NCI-H526 treated with DMSO at 0.1 percent for 48 hours (cell line): ENCODE measurements at places on chromosomes 3 and 15.
A peak's percentile ranks its signal among the peaks of the same experiment; 100 is the strongest.

DNA sequence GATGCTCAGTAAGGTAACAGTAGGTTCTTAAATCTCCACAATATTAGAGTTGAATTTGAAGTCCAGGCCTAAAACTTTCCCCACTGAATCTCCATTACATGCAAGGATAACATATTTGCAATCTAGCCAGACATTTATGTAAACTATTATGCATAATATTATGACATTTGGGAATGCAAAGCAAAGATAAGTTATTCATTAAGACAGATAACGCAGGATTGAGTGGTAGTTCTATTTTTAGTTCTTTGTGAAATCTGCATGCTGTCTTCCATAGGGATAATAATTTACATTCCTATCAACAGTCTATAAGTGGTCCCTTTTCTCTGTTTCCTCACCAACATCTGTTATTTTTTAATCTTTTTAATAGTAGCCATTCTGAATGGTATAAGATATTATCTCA lies 333.5 kb downstream of the AGBL1 start:
- peak; percentile 8 for DNase-seq

GRCh38 chr3:154121701-154122551 lies 736 bp downstream of the ARHGEF26 start:
- DNase-seq = peak; percentile 70

GRCh38 chr3:170585937-170586310 lies at the start of gene SLC7A14:
Gene SLC7A14 (minus strand): TSS chr3:170586075. CDS start chr3:170526936, 59,139 bp downstream.
- DNase-seq = peak; percentile 62

DNA sequence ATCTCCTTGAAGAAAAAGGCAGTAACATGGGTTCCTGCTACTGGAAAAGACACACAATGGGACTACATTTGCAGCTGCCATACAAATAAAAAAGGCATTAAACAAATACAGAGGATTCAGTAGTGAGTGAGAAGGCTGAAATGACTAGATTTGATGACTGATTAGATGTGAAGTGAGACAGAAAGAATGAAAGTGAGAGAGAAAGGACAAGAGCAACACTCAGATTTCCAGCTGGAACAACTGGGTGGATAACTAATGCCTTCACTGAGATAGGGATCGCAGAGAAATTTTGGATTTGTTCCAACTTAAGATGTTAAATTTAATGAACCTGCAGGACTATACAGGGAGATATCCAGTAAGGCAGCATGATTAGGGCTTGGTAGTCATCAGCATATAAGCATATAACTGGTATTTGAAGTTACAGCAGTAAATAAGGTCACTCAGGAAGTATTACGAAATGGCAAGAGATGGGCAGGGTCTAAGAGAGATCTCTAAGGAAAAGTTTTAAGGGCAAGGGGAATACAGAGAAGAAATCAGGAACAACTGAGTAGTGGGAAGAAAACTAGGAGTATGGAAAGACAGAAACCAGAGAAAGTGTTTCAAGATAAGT lies 8.2 kb downstream of the OSBPL11 start:
- no peak for DNase-seq

DNA sequence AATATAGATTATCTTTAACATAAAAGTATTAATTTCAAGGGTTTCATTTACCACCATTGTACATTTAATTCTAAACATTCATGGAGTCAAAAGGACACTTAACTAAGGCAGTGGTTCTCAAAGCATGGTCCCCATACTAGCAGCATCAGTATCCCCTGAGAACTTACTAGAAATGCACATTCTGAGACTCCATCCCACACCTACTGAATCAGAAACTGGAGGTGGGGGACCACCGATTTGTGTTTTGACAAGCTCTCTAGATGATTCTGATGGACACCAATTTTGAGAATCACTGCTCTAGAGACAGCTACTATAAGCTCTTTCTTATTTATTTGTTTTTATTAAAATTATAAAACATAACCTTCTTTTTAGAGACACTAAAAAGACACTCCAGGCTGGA lies 34.0 kb downstream of the SENP5 start:
- DNase-seq = no peak

GRCh38 chr3:183324083-183324482 lies 71.0 kb downstream of the B3GNT5 start:
- no peak for DNase-seq

DNA sequence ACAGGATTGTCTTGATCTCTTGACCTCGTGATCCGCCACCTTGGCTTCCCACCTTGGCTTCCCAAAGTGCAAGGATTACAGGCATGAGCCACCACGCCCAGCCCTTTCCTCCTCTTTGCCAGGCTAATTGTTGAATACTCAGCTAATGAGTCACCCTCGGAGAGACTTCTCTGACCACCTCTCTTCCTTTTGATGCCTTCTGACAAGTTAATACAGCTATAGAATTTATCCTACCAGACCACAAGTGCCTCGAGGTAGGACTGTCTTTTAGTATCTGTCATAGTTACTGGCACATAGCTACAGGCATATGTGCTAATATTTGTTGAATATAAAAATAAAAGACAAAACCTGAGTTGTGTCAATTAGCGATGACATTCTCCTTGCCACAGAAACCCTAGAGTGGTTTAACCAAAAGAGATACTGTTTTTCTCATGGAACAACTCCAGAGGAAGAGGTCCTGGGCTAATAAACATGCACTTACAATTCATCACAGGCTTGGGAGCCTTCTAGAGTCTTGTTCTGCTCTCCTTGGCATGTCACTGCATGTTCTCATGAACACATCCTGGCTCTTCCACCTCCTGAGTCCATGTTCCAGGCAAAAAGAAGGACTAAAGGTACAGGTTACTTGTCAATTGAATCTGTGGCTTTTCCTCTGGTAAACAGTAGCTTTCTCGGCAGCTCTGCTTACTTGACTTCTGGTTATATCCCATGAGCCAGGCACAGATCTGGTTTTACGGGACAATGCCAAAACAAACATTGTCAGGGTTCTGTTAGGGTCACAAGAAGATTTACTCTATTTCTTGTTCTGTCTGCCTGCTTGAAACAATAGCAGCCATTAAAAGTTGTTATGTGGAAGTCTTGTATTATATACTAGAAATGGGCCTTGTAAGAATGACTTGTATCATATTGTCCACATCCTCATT lies 332.3 kb downstream of the THSD4 start:
- no peak for DNase-seq

DNA sequence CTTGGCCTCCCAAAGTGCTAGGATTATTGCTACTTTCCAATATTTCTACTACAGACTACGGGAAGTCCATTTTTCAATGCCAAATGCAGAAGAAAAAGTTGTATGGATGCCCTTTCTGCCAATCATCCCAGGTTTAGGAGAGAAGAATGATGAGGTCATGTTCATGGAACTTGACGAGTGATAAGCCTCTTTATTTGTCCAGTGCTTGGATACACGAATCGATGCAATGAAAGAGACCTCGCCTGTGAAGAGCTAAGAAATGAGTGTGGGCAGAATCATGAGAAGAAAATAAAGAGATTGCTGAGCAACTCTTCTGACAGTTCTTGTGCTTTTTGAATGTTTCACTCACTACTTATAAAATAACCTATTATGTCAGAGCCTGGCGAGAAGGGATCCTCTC lies 996 bp upstream of the SLC28A1 start:
- DNase-seq = no peak

GRCh38 chr3:66609660-66610561 lies 109.1 kb upstream of the LRIG1 start:
- DNase-seq = no peak

GRCh38 chr3:160757233-160758106 lies 1.4 kb downstream of the PPM1L start:
- DNase-seq = peak; percentile 56

DNA sequence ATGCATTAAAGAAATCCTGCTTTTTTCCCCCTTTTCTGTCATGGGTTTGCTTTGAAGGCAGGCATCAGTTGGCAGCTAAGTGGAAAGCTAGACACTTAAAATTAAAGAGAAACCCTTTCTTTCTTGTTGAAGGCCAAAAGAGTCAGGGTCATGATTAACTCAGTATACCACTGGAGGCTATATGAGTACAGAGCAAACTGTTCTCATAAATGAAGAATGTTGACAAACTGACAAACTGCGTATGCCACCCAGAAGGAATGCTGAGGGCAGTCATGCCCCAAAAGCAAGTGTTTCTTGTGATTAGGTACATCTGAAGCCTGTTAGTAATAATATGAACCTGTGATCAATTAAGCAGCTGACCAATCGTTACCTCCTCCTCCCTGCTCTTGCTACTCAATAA lies 43.6 kb upstream of the COL6A6 start:
- no peak for DNase-seq

- DNase-seq = no peak
These were observed 40.9 kb downstream of the ACAP2 start for GRCh38 chr3:195401943-195402342.

DNA sequence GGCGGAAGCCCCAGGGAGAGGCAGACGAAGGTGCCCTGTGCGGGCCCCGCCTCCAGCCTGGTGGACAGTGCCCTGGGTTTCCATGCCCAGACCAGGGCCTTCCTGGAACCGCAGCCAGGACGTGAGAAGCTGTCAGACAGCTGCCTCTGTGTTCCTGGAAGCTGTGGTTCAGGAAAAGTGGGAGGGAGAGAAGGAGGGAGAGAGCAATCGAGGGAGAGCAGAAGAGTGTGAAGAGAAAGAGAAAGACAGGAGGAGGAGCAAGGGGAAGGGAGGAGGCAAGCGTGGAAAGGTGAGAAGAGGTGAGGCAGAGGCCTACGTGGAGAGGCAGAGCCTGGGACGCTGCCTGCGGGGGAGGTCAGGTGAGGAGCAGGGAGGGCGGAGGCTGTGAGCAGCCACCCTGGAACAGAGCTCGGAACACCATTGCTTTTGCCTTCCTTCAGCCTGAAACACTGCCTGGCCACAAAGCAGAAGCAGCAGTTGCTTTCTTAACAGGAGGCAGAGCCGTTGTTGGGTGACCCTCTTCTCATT lies 18.6 kb downstream of the ZDHHC19 start:
- DNase-seq = no peak

GRCh38 chr15:65026756-65027155 lies 2.7 kb downstream of the MTFMT start:
- DNase-seq = no peak

DNA sequence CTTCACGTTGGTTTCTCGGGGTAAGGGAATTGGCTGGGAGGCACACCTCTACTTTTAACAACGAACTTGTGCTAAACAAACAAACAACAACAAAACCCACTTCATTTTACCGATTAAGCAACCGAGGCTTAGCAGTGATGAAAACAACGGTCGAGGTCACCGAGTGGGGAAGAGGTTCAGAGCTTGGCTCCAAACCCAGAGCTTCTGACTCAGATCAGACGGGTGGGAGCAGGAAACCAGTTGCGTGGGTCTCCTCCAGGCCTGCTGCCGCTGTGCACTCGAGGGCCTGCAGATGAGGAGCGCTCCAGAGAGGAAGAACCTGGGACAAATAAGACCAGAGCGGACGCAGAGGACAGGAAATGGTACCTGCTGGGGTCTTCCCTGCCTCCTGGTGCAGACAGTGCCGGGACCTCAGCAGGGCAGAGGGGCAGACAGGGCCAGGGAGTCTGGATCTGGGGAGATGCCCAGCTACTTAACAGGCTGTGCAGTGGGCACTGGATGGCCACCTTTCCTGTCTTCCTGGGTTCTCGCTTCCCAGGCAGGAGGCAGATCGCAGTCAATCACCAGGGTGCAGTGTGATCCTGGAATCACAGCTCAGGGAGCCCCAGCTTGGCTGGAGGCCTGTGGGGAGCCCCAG lies 99.0 kb upstream of the MEF2A start:
- no peak for DNase-seq

- no peak for DNase-seq
These were observed 162.9 kb upstream of the FAM3D start for GRCh38 chr3:58829321-58830000.

DNA sequence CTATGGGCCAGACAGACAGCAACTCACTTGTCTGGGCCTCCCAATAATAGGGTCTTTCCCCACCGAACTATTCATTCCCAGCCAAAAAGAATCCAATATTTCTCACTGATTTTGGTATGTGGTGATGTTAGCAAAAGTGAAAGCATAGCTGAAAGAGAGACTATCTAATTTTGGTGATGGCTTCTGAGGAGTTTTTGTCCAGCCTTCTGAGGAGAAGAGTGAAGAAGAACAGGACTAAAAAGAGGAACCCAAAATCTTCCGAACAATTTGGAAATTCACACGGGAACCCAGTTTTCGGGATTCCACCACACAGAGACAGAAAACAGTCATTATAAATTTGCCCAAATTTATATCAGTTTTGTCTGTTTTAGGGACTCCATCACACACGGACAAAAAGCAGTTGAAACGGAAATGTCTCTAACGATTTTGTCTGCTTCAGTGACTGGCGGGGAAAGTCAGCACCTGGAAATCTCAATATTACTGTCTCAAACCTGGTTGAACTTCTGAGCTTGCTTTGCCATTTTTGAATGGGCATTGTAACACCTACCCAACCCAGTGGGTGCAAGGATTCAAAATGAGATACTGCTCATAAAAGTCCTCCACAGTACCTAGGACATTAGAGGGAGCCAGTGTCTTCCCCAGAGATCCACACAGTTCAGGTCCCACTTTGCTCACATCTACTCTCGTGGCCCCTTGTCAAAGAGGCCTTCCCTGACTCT lies 9.1 kb downstream of the CD80 start:
- DNase-seq = no peak

GRCh38 chr3:178628037-178628436 lies 91.8 kb downstream of the KCNMB2 start:
- no peak for DNase-seq

DNA sequence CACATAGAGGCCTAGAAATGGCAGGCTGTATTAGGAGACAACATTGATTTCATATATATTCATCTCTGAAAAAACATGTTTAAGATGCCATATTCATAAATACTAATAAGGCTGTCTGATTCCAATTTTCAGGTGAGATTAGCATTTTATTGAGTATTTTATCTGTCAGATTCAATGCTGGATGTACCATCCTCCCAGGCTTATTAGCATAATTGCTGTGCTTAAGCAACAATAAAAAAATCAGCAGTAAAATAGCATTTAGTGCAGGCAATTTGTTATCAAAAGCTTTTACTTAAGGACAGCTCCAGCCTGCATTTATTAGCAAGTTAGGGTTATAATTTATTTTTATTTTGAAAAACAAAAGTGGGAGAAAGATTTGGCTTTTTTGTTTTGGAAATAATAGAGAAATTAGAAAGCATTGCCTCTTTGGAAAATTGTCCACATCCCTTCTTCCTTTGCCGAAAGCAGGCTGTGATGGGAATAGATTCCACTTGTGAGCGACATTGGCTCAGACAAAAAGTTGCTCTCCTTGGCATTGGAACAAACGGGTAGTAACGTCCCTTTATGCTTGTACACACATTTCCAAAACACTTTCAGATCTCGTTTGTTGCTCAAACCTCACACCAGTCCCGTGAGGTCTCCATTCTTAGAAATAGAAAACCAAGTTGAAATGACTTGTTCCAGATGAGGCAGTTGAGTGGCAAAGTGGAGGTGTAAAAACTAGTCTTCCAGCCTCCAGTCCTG lies 134.0 kb downstream of the LPP start:
- DNase-seq = no peak

DNA sequence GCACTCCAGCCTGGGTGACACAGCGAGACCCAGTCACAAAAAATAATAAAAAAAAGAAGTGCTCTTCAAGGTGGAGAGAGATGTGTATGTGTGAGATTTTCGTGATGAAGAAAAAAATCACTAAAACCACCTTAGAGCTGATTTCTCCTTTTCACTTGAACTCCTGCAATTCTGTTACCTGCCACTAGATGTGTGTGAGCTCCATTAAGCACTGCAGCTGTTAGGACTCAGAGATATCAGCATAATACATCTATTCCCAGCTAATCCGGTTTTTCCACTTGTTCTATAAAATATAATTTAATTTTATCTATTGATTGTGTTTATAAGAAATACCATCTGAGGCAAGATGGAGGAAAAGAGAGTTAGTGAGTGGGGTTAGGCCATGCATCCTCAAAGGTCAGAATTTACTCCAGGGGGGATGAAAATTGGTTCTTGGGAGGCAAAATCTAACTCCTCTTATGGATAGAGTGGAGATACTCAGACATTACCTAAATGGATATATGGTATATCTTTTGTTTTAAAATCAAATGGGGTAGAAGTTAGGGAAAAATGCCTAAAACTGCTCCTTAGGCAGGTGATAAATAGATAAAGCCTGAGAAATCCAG lies 152.7 kb downstream of the IL20RB start:
- peak; percentile 19 for DNase-seq
